Aorta (tissue), 5 donors: ENCODE measurements at places on chromosomes 3 and 15. TPM values are rescaled to one million over a fixed set of nuclear protein-coding genes. Genes with fewer than 3 reads are reported as not detected.
A peak's percentile ranks its signal among the peaks of the same experiment; 100 is the strongest.

Gene CD200R1L
- not detected for total RNA-seq

Gene ALG1L2
- total RNA-seq = 3.6 TPM

Gene KCNMB2
- not detected for total RNA-seq

Gene RBP2
- total RNA-seq = not detected

DNA sequence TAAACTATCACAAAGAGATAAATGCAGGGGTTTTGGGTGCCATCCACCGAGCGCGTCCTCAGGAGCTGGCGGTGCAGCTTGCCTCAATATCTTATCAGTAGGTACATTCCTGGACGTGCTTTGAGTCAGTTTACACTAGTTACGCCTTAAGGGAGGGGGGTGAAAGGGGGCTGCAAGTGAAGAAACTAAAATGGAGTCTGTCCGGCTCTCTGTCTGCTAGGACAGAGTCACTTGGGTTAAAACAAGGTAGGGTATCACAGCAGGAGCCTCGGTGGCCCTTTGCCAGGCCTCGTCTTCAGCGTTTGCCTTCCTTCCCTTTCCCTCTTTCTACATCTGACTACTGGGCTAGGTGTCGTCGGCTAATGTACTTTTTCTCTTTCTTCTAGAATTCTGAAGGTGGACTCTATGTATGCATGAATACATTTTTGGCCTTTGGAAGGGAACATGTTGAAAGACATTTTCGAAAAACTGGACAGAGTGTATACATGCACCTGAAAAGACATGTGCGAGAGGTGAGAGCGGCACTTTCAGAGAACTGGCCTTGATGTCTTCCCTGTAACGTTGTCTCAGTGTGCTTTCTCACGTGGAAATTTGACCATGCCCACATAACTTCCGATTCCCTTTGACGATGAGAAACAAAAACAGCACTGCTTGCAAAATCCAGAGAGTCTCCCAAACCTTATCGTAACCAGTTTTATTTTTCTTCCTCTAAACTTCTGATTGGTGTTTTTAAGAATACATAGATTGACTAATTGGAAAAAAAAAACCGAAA, 28.8 kb downstream of the USP13 start:
- no peak overlapping the region for H3K4me3 ChIP-seq
- DNase-seq = no peak
- H3K27ac ChIP-seq = no peak overlapping the region
- H3K4me1 ChIP-seq = no peaks in the 10 kb centered on the region
- no peaks in the 10 kb centered on the region for H3K27me3 ChIP-seq

DNA sequence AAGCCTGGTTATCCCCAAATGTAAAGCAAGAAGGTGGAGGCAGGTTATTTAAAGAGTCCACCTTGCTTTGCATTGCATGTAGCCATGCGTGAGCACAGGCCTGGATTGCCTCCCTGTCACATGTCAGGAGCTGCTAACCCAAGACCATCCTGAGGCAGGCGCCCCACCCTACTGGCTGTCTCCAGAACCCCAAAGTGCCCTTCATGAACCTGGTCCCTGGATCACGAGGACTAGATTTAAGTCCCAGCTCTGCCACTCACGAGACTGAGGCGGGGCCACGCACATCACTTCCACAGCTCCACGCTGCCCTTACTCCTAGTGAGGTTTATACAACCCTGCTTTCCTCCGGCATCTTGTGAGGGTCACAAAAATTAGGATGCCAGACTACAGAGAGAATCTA, 17.6 kb downstream of the MRPL46 start:
- DNase-seq = no peak
- H3K4me1 ChIP-seq = no peaks in the 10 kb centered on the region
- no peaks in the 10 kb centered on the region for H3K27me3 ChIP-seq
- no peak overlapping the region for H3K27ac ChIP-seq

DNA sequence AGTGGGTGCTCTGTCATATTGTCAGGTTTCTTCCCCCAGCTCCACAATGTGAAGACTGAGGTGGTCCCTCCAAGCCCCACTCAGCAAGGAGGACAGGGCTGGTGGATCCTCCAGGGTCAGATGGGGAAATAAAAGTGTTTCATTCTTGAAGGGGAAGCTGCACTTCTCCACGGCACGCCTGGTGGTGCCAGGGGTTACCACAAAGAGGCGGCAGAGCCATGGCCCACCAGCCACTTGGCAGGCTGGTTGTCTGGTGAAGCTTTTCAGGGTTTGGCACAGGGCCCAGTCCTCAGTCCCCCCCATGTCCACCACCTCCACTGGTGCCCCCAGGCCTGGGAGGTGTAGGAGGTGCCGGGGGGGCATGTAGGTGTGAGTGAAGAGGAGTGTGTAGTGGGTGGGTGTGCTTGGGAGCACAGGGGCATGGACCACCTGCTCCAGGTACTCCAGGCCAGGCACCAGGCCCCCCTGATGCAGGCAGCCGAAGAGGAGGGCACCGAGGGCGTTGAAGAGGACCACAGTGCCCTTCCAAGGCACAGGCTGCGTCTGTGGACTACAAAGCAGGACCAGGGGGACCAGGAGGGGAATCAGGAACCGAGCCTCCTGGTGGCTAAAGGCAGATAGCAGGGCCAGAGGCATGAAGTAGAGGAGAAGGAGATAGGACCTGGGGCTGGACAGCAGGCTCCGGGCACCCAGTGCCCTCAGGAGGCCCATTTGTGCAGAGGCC, 5.0 kb upstream of the NCBP2 start:
- H3K27ac ChIP-seq = no peak overlapping the region
- no peak overlapping the region for H3K4me3 ChIP-seq
- peaks cover 4% of the 10 kb centered on the region for H3K36me3 ChIP-seq
- no peak for DNase-seq
- no peaks in the 10 kb centered on the region for H3K27me3 ChIP-seq

DNA sequence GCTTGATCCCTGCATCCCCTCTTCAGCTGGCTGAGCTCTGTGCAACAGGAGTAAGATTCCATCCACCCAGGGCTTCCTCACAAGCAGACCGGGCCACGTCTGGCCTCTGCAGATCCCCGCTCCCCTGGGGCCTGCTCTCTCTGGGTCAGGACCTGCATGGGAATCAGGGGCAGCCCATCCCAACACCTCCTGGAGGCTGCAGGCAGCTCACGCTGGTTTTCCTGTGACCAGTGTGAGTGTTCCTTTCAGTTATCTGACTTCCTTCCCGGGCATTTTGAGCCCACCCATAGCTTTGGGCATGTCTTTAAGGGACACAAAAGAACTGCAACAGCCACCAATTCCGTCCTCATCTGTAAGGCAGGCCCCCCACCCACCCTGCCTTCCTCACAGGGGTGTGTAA, 16.3 kb downstream of the NUP210 start:
- no peaks in the 10 kb centered on the region for H3K27me3 ChIP-seq
- DNase-seq = no peak
- no peak overlapping the region for H3K4me3 ChIP-seq
- no peaks in the 10 kb centered on the region for H3K36me3 ChIP-seq
- H3K4me1 ChIP-seq = no peaks in the 10 kb centered on the region
- H3K27ac ChIP-seq = no peak overlapping the region

DNA sequence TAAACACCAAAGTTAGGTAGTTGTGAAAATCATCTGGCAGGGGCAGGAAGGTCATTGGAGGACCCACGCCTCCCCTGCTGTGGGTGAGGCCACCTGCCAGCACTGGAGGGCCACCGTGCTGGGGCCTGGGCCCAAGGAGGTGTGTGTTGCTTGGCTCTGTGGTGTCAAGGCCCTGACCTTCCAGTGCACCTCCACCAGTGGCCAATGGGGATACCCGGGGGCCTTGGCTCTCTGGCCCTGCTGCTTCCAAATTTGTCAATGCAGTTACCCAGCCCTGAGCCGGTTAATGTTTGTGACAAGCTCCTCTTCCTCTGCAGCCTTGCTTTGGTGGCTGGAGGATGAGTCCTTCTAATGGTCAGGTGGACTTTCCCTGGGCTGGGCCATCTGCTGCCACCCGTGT, 150.2 kb downstream of the KLF13 start:
- no peak for DNase-seq
- H3K36me3 ChIP-seq = no peaks in the 10 kb centered on the region
- H3K27me3 ChIP-seq = no peaks in the 10 kb centered on the region
- H3K4me3 ChIP-seq = no peak overlapping the region

GRCh38 chr3:193253986-193254660, 13.1 kb downstream of the PLAAT1 start:
- H3K27me3 ChIP-seq = no peaks in the 10 kb centered on the region
- H3K36me3 ChIP-seq = no peaks in the 10 kb centered on the region
- H3K4me3 ChIP-seq = no peak overlapping the region
- no peaks in the 10 kb centered on the region for H3K4me1 ChIP-seq

GRCh38 chr3:69288161-69288895, 97.6 kb downstream of the FRMD4B start:
- peaks cover 1% of the 10 kb centered on the region for H3K36me3 ChIP-seq
- DNase-seq = no peak
- H3K27me3 ChIP-seq = no peaks in the 10 kb centered on the region
- H3K4me1 ChIP-seq = no peaks in the 10 kb centered on the region

DNA sequence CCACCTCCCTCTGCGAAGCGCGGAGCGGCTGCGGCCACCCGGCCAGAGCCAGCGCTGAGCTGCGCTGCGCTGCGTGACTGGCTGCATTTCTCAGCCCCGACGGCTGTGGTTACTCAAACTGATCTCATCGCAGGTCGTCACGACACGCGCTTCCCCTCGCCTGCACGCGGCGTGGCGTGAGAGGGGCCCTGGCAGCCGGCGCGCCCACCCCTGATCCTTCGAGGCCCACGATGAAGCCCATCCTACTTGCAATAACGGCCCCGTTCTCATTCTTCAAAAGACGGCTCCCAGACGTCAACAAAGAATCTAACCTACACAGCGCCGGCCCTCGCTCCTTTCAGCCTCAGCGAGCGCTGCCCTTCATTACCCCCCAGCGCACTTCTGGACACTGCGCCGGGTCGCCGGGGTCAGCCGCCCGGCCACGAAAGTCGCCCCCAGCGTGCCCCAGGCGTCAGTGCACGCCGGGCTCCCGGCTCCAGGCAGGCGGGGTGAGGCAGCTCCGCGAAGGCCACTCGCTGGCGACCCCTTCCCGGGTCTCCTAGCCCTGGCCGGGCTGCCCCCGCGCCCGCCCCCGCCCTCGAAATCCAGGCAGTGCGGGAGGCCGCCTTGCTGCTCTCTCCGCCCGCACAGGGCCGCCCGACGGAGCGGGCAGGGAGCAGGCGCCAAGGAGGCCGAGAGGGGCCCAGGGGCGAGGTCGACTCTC, 9.9 kb upstream of the LEKR1 start:
- H3K4me3 ChIP-seq = peak overlapping the region; percentile 31
- no peaks in the 10 kb centered on the region for H3K4me1 ChIP-seq
- H3K27me3 ChIP-seq = no peaks in the 10 kb centered on the region
- DNase-seq = peak; percentile 81
- no peak overlapping the region for H3K27ac ChIP-seq
- H3K36me3 ChIP-seq = no peaks in the 10 kb centered on the region

DNA sequence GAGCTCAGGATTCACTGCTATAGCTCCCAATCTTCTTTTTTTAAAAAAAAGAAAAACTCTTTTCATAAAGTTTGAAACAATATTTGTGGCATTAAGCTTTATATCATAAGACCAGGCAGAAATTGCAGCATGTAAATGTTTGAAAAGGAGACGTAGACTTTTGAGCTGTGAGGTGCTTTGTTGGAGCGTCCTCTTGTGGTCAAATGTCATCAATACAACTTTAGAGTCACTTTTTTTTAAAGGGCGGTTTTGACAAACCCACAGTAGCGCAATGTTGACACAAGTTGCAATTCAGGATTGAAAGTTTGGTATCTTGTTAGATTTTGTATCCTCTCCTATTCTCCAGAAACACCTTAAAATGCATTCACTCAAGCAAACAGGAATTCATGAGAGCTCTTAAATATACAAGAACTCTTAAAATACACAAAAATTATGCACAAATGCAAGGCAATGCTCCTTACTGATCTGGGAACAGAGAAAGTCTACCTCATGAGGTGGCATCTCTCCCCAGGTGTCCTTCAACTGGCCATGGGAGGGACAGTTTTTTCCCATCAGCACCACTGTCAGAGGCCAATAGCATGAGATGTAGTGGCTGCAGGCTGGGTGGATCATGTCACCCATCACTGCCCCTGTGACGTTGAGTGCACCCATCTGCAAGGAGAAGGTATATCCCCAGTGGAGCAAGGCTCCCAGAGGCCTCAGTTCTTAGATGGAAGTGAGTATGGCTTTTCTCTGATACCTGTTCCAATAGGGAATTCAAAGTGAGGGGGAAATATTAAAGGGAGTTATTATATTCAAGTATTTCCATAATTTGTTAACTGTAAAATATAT, 70.7 kb downstream of the ANXA2 start:
- no peak overlapping the region for H3K4me3 ChIP-seq
- DNase-seq = no peak
- H3K36me3 ChIP-seq = no peaks in the 10 kb centered on the region
- H3K27ac ChIP-seq = no peak overlapping the region

- H3K27me3 ChIP-seq = no peaks in the 10 kb centered on the region
- H3K27ac ChIP-seq = no peak overlapping the region
- H3K36me3 ChIP-seq = no peaks in the 10 kb centered on the region
- no peak for DNase-seq
Observed at GRCh38 chr15:71476823-71477222, 333.5 kb upstream of the NR2E3 start.

DNA sequence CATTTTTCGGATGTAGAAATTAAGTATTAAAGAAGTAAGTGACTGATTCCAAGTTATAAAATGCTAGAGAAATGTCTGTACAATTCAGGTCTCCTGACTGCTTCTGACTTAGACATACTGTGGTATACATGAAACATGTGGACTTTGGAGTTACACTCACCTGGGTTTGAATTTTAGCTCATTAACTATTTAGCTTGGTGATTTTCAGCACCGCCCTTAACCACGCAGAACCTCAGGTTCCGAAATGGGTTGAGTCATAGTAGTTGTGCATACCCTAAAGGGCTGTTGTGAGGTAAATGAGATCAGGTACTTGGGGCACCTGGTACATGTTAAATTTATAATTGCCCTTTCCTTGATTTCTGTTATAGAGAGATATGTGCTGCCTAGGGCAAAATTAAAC, 32.9 kb upstream of the UTS2B start:
- H3K4me3 ChIP-seq = no peak overlapping the region
- no peaks in the 10 kb centered on the region for H3K4me1 ChIP-seq
- DNase-seq = no peak
- H3K36me3 ChIP-seq = peaks cover 11% of the 10 kb centered on the region
- H3K27ac ChIP-seq = no peak overlapping the region

- no peak for DNase-seq
- no peak overlapping the region for H3K4me3 ChIP-seq
- no peaks in the 10 kb centered on the region for H3K36me3 ChIP-seq
- H3K4me1 ChIP-seq = no peaks in the 10 kb centered on the region
- no peaks in the 10 kb centered on the region for H3K27me3 ChIP-seq
- no peak overlapping the region for H3K27ac ChIP-seq
Observed at GRCh38 chr15:38896647-38897046, 332.0 kb upstream of the RASGRP1 start.

- no peaks in the 10 kb centered on the region for H3K36me3 ChIP-seq
- H3K4me3 ChIP-seq = no peak overlapping the region
- DNase-seq = no peak
- H3K27me3 ChIP-seq = no peaks in the 10 kb centered on the region
- H3K4me1 ChIP-seq = no peaks in the 10 kb centered on the region
- H3K27ac ChIP-seq = no peak overlapping the region
Observed at GRCh38 chr3:41462103-41462691, 262.9 kb downstream of the CTNNB1 start.

DNA sequence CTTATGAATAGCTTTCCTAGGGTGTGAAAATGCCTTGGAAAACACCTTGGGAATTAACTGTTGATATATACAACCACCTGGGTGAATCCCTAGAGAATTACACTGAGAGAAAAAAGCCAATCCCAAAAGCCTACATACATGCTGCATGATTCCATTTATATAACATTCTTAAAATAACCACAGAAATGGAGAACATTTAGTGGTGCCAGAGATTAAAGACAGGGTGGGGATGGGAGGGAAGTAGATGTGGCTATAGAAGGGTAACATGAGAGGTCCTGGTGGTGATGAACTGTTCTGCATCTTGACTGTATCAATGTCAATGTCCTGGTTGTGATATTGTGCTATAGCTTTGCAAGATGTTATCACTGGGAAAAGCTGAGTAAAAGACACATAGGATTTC, 291.0 kb downstream of the CLSTN2 start:
- no peaks in the 10 kb centered on the region for H3K36me3 ChIP-seq
- H3K4me3 ChIP-seq = no peak overlapping the region
- no peak overlapping the region for H3K27ac ChIP-seq
- no peaks in the 10 kb centered on the region for H3K4me1 ChIP-seq
- no peaks in the 10 kb centered on the region for H3K27me3 ChIP-seq
